ENCODE measurements at places on chromosomes 5 and 9.

GRCh38 chr5:120386981-120387380, 77.1 kb upstream of the PRR16 start:
- no peak for DNase-seq

DNA sequence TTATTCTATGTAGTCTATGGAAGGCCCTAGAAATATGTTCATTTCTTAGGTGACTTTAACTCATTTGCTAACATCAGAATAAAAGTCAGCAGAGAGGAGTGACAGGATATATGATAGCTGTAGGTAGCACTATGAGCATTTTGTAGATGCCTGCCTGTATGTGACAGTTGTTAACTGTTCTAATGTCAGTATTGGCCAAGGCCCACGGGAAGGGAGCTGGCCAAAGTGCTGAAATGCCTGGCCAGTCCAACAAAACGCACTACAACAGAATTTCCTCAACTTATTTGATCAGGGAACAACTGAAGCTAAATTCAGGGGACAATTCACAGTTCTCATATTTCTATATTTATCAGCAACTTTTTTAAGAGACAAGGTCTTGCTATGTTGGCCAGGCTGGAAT, 20.8 kb downstream of the SV2C start:
- DNase-seq, result no peak

DNA sequence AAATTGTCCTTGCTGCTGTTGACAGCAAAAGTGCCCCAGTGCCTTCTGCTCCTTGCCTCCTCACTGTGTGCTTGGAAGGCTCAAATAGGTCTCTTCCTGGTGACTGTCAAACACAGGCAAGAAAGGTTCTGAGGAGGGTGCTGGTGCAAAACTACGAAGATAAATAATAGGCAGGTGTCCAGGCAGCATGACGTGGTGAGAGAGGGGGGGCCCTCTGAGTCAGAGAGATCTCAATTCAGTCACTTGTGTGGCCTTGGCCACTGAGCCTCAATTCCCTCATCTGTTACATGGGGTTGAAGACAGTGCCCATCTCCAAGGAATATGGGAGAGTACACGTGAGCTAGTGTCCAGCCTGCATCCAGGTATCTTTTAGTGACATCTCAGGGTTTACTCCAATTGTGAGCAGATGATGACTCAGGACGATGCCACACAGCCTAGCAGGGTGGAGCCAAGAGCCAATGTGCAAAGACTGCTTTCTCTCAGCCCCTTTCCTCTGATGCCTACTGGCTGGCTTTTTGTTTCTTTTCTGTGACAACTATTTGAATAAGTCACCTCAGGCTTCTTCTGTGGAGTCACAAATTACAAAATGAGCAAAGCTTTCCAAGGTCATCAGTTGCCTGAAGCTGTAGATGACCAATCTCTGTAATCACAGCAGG, 29.7 kb upstream of the SMIM32 start:
- no peak for DNase-seq

DNA sequence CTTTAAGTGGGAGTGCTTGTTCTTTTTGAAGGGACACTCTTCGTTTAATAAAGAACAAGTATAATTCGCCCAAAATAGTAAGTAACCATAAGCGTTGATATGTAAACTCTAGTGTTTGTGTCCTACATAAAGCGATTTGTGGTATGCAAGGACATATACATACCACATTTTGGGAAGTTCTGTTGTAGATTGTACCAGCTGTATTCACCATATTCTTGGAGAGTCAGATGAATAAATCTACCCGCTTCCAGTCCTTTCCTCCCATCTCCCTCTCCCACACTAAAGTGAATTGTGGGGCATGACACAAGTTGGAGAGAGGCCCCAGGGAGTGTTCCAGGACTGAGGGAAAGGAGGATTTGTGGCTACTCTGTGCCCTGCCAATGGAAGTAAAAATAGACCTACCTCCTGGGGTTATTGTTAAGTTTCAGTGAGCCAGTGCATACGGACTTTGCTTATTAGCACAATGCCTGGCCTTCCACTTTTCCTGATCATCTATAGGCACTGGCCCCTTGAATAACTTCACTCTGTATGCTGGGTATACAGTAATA, 40.6 kb downstream of the ARHGAP26 start:
- no peak for DNase-seq

DNA sequence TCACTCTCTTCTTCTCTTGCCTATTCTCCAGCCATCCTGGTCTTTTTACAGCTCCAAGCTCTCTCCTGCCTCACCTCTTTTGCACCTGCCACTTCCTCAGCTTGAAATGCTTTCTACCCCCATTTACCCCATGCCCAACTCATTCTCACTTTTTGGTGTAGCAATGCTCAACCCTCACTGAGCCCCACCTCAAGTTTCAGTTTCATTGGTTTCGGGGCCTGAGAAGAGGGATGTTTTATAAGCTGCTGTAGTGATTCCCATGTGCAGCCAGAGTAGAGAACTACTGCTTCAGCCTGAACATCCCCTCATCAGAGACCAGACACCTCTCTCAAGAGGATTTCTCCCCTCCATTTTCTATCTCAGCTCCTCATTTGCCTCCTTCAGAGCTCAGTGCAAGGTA, 45.2 kb upstream of the FYB1 start:
- DNase-seq, result no peak

- no peak for DNase-seq
These were observed 1.8 kb downstream of the NUDT2 start for GRCh38 chr9:34331196-34331595.

DNA sequence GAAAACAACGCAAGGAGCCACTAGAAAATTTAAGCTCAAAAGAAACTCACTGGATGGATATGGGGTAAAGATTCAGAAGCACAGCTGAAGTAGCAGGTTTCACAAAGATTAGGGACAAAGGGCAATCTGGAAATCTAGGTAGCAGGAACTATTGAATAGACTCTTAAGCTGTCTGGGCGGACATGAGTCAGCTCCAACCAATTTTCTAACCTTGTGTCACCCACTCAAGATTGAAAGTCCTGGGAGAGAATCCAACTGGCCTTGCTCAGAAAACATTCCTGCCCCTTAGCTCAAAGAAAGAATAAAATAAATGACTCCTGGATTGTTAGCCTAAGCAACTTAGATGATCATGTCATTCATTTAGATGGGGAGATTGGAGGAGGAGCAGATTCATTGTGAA, 69.2 kb downstream of the STK32A start:
- no peak for DNase-seq

- DNase-seq, result no peak
These were observed 83.2 kb downstream of the TNC start for GRCh38 chr9:115034801-115035200.

DNA sequence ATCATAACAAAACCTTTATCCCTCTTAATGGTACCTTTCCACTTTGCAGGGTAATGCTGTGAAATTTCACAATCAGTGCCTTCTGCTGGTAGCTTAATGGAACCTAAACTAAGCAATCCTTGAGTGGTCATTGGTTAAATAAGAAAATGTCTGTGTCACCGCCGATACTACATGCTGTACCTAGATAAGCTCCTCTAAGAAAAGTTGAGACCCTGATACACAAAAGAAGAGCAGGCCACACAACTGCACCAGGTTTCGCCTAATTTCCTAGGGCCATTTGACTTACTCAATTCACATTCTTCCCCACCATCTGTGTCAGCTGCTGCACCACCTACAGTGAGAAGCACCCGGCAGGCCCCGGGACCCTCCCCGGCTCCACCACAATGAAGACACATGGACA, 9.0 kb upstream of the EDF1 start:
- no peak for DNase-seq

DNA sequence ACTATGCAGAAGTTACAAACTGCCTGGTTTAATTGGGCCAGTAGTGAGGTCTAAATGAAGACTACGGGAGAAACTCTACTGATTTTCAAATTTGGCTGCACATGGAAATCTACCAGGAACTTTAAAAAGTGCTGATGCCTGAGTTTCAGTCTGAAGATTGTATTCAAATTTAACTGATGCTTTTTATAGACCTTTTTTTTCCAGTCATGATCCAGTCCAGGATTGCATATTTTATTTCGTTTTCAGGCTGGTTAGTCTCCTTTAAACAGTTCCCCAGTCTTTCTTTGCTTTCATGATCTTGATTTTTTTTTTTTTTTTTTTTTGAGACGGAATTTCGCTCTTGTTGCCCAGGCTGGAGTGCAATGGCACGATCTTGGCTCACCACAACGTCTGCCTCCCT, 23.7 kb upstream of the SPZ1 start:
- no peak for DNase-seq

GRCh38 chr9:135874859-135875258, 32.5 kb downstream of the CAMSAP1 start:
- DNase-seq, result no peak

DNA sequence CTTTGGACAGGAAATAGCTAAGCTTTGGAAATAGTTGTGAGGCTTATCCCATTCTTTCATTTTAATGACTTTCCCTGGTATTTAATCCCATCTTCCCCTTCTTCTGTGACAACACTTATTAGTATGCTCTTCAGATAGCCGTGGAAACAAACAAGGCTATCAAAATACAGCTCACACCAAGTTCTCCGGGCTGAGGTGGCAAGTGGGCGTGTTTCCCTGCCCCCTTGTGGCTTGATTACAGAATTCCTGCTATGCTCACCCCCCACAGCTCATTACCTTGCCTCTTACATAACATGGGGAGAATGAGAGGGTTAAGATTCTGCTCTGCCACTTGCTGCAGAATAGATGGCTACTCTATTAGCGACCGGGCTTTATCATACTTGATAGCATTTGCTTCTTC, 437.1 kb upstream of the TLE4 start:
- no peak for DNase-seq

- no peak for DNase-seq
These were observed 147.2 kb downstream of the PDZD2 start for GRCh38 chr5:31786090-31786631.

- no peak for DNase-seq
These were observed 1173.4 kb upstream of the ACO1 start for GRCh38 chr9:31210978-31211570.

- DNase-seq, result no peak
These were observed 192.6 kb upstream of the MSX2 start for GRCh38 chr5:174531782-174532191.

GRCh38 chr5:130290219-130290618, 386.0 kb downstream of the CHSY3 start:
- no peak for DNase-seq

DNA sequence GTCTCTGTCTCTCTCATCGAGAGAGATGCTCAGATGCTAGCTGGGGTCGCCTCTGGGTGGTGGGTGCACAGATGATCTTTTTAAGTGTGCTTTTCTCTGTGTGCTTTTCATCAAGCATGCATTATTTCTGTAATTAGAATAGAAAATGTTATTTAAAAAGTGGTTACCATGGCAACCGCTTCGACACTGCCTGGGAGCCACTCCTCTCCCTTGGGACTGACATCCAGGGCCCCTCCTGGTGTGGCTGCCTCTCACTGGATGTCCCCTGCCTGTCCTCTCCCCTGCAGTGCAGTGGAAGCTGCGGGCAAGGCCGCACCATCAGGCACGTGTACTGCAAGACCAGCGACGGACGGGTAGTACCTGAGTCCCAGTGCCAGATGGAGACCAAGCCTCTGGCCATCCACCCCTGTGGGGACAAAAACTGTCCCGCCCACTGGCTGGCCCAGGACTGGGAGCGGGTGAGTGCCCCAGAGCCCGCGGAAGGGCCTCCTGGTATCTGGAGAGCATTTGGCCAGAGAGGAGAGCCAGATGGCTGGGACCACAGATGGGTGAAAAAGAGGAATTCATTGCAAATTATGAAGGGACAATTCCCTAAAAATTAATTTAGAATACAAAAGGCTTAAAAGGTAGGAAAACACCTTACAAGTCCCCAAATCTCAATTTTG, 34.7 kb downstream of the ADAMTSL2 start:
- no peak for DNase-seq

DNA sequence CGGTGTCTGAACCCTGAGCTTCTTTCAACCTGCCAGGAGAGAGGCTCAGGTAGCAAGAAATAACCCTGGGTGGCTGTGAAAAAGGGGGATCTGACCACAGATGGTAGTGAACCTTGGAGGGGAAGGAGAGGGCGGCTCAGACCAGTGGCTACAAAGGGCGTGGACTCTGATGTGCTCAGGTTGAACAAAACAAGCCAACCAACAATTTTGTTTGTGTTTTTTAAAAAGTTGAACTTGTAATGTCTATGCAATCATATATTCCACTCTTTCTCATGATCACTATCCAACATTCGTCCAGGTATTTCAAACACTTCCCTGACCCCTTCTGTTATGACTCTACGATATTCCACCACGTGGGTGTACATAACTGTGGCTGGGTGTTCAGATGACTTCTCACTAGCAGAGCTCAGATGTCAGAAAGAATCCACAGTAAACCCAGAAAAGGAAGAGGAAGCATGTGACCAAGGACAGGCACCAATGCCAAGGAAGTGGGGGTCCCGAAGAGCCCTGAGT, 20.0 kb downstream of the PTPN3 start:
- DNase-seq, result no peak

DNA sequence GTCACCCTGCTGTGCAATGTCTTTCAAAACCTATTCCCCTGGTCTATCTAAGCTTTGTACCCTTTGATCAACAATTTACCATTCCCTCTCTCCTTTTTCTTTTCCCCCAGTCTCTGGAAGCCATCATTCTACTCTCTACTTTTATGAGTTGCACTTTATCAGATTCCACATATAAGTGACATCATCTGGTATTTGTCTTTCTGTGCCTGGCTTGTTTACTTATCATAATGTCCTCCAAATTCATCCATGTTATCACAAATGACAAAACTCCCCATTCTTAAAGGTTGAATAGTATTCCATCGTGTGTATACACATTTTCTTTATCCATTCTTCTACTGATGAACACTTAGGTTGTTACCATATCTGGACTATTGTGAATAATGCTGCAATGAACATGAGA, 344.2 kb upstream of the CCNH start:
- no peak for DNase-seq

- DNase-seq, result no peak
These were observed 249.7 kb upstream of the NREP start for GRCh38 chr5:112006721-112007120.

DNA sequence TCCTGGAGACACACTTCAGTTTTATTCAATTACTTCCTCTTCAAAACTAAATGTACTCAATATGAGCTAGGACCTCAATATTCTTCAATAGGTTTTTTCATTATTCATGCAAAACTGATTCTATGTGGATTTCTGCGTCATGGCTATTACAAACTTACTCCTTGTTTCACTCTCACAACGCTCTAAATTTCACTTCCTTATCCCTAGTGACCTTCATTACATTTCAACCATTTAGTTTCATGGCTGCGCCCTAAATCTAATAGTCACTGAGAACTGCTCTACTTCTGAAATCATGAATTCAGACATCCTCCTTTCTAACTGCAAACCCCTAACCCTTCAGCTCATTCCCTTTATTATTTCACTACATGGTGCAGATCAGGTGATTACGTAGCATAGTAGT, 93.9 kb downstream of the SLC25A46 start:
- no peak for DNase-seq

- no peak for DNase-seq
These were observed 68.4 kb downstream of the STK32A start for GRCh38 chr5:147303251-147303650.

- DNase-seq, result no peak
These were observed 7.5 kb upstream of the RECK start for GRCh38 chr9:36029202-36029601.

DNA sequence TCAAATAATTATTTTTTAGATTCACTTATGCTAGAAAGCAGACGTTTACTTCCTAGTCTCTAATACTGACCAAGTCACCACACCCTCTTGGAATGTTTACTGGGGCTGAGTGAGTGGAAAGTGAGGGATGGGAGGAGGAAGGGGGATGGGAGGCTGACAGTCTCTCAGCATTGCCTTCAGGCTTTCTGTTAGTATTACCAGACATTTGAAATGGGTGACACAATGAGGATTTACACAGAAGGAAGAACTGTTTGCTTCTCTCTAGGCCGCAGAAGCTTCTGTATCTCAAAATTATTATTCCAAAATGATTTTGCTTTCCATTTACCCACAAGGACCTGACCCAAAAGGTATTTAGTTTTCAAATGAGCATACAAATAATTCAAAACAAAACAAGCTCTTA, 232.8 kb upstream of the ZNF608 start:
- DNase-seq, result no peak

Data from stimulated activated CD8-positive, alpha-beta memory T cell treated with anti-CD3 and anti-CD28 coated beads, Interleukin-2, amount 100 ng/mL, for 1 hour (primary cell).